ENCODE measurements at places on chromosomes 13 and 19.

DNA sequence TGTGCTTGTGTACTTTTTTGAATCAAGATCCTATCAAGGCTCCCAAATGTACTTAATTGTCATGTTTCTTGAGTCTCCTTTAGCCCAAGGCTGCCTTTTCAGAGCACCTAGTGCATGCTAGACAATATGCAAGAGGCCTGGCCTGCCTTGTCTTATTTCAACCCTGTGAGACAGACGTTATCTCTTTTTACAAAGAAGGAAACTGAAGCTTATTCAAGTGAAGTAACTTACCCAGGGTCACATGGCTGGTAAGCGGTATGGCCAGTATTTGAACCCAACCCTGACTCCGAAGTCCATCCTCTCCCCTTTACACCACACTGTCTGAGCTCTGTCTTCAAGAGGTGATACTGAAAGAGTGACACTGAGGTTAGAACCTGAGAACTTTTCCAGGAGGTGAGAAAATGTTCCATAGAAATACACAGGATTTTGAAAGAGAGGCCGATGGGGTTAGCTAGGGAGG is 505.1 kb downstream of the FOXO1 start:
- no peak for DNase-seq

GRCh38 chr19:17275441-17276175 is 6.1 kb upstream of the ANKLE1 start:
- DNase-seq, result no peak

GRCh38 chr19:13029893-13030292 is 34.6 kb downstream of the NFIX start:
- DNase-seq, result no peak

- DNase-seq, result no peak
These were observed 331.6 kb downstream of the DLEU7 start for GRCh38 chr13:50511877-50512341.

GRCh38 chr13:91312324-91312723 is 35.2 kb upstream of the MIR17HG start:
- DNase-seq, result no peak

DNA sequence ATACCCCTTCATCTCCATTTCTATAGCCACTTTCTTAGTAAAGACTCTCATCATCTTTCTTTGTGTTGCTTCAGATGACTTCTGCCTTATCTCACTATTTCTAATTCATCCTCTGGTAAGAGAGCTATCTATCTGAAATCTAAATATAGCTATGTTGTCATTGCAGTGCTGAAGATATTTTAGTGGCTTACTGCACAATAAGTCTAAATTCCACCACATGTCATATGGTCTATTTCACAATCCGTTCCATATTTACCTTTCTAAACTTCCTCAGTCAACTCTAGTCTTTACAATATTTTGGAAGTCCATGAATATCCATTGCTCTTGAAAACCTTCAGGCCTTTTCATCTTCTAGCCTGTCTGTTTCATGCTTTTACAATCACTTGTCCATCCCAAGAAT is 465.1 kb upstream of the SLC10A2 start:
- no peak for DNase-seq

GRCh38 chr19:10566658-10567410 is 1.0 kb upstream of the KRI1 start:
- DNase-seq, result peak; percentile 19

GRCh38 chr13:68851026-68851425 is 1256.6 kb upstream of the ATXN8OS start:
- DNase-seq, result no peak

DNA sequence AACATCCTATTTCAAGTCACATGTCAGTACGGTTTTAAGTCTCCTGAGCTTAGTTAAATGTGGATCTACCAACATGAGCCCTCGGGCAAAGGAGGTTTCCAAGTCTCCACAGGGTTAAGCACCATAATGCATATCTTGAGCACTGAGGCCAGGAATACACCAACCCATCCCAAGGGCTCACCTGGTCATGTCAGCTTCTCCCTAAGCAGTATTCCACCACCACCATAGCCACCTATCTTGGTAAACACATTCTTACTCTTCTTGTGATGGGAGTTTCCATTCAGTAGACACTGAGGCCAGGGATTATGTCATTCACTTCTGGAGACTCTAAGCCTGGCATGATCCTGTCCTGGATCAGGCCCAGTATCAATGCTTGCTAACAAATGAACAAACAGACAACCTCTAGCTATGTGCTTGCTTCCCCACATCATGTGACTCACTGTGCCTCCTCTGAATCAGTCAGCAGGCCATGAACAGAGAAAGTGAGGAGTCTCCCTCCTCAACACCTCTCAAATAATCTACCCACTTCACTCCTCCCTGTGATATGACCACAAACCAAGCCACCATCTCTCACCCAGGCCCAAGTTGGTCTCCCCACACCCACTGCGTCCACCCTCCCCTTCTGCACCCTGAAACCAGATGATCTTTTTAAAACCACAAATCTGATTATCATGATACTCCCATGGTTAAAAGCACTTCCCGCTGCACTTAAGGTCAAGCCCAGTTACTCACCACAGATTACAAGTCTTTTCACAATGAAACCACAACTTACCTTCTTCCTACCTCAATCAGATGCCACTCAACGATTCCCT is 5.8 kb downstream of the PEG3 start:
- DNase-seq, result no peak
